H9 (cell line): ENCODE measurements at places on chromosomes 12 and 14. TPM values are rescaled to one million over a fixed set of nuclear protein-coding genes. Genes with fewer than 3 reads are reported as not detected.
A peak's percentile ranks its signal among the peaks of the same experiment; 100 is the strongest.

DNA sequence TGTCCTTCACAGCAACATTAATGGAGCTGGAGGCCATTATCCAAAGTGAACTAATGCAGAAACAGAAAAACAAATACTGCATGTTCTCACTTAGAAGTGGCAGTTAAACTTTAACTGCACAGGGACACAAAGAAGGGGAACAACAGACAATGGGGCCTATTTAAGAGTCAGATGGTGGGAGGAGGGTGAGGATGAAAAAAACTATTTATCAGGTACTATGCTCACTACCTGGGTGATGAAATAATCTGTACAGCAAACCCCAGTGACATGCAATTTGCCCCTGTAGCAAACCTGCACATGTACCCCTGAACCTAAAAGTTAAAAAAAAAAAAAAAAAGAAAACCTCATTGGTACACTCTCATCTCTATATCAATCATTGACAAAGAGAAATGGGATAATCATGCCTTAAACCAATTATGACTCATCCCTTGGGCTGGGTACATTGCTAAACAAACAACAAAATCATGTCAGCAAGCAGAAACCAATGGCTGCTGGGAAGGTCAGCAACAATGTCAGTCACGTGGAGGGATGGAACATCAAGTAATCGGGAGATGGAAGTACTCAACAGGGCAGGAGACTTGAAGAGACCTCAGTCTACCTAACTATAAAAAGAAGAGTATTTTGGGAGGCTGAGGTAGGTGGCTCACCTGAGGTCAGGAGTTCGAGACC is 479.2 kb downstream of the RMST start:
- no peak overlapping the region for H3K4me3 ChIP-seq
- H3K4me1 ChIP-seq, result no peaks in the 10 kb centered on the region
- no peak for DNase-seq
- H3K27me3 ChIP-seq, result no peaks in the 10 kb centered on the region

GRCh38 chr14:102853648-102854047 is 68.8 kb upstream of the AMN start:
- no peak for DNase-seq
- H3K4me1 ChIP-seq, result no peaks in the 10 kb centered on the region
- no peaks in the 10 kb centered on the region for H3K27me3 ChIP-seq

GRCh38 chr14:77131206-77131605 is 10.4 kb downstream of the ZDHHC22 start:
- H3K27me3 ChIP-seq, result no peaks in the 10 kb centered on the region
- H3K4me1 ChIP-seq, result no peaks in the 10 kb centered on the region; the same call in 1 of the 2 replicates
- no peak overlapping the region for H3K27ac ChIP-seq
- H3K4me3 ChIP-seq, result no peak overlapping the region
- H3K36me3 ChIP-seq, result no peaks in the 10 kb centered on the region

DNA sequence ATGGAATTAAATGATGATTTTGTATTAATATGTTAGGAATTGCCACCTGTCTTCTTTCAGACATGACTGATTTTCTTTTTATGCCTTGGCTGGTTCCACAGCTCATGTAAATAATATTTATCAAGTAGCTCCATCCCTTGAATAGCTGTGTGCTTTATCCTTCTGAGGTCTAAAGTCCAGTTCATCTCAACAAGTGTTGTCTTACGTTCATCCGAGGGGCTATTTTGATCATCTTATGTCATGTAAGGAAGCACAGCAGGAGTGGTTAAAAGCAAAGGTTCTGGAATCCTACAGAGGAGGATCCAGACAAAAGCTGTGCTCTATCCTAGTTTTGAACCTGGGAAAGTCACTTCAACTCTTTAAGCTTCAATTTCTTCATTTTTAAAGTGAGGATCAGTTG is 123.7 kb upstream of the ATP2B1 start:
- no peak for DNase-seq
- no peaks in the 10 kb centered on the region for H3K27me3 ChIP-seq
- no peak overlapping the region for H3K4me3 ChIP-seq
- 0 out of 2 replicates have a peak, but pooled peaks cover 2% of the 10 kb centered on the region for H3K4me1 ChIP-seq
- no peak overlapping the region for H3K27ac ChIP-seq
- no peaks in the 10 kb centered on the region for H3K36me3 ChIP-seq

DNA sequence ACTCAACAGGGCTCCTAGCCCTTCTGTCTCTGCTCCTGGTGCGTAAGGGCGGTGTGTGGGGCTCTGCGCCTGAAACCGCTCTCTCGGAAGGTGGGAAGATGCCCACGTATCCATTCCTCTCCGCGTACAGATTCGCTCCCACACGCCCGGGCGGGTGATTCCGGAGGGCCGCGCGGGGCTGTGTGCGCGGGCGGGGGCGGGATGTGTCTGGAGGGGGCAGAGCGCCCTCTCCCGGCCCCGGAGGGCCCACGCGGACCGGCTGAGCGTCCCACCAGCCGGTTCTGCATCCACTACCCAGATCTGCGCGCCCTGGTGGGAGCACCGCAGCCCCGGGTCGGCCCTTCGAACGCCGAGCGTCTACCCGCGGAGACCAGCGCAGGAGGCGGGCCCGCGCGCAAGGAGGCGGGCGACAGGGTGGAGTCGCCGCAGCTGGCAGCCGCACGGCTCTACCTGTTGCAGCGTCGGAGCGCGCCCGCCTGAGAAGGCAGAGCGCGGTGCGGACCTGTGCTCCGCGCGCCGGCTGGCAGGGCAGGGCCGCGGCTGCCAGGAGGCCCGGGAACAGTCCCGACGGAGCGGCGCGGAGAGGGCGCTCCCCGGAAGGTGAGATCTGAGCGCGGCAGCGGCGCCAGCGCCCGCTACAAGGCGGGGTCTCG is 1.4 kb upstream of the KCNK13 start:
- H3K27me3 ChIP-seq, result peaks cover 37% of the 10 kb centered on the region; the same call in 1 of the 2 replicates
- no peak overlapping the region for H3K27ac ChIP-seq
- DNase-seq, result peak; percentile 83

- peaks cover 8% of the 10 kb centered on the region for H3K36me3 ChIP-seq
- no peaks in the 10 kb centered on the region for H3K4me1 ChIP-seq
- H3K27ac ChIP-seq, result no peak overlapping the region
- DNase-seq, result no peak
Observed at GRCh38 chr12:96861656-96862055, 45.4 kb upstream of the NEDD1 start.

GRCh38 chr12:78418919-78419318 is 445.7 kb upstream of the SYT1 start:
- H3K4me3 ChIP-seq, result no peak overlapping the region
- no peaks in the 10 kb centered on the region for H3K27me3 ChIP-seq
- DNase-seq, result no peak

GRCh38 chr14:82504894-82505293 is 971.2 kb upstream of the SEL1L start:
- no peak overlapping the region for H3K4me3 ChIP-seq
- no peaks in the 10 kb centered on the region for H3K27me3 ChIP-seq
- no peaks in the 10 kb centered on the region for H3K4me1 ChIP-seq

DNA sequence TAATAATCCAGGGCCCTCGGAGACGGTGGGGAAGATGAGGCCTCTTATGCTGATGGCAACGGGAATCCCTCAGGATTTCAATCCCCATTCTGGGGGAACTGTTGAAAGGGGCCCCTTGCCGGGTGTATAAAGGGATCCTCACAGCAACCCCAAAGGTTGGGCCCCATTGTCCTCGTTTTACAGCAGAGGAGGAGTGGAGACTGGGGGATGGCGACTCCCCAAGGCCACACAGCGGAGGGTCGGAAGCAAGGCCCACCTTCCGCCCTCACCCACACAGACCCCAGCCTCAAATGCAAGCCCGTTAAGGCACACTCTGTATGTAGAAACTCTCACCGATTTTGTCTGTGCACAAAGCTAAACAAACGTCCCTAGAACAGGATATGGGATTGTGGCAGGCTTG is 327.9 kb upstream of the DIO3 start:
- H3K27me3 ChIP-seq, result no peaks in the 10 kb centered on the region
- DNase-seq, result no peak
- no peaks in the 10 kb centered on the region for H3K36me3 ChIP-seq
- H3K27ac ChIP-seq, result no peak overlapping the region

Gene TEX52
- 0.20 TPM in 2 replicates for total RNA-seq

Gene DAO
- not detected in 2 replicates for total RNA-seq

Gene NR4A1
- 25.8 and 27.3 TPM in 2 replicates for total RNA-seq

Gene PPP1R1A
- total RNA-seq, result 4.3 and 8.5 TPM in 2 replicates

Gene AQP5
- total RNA-seq, result 2.5 and 2.8 TPM in 2 replicates

Gene CLEC9A
- total RNA-seq, result not detected in 2 replicates

Gene AMIGO2
- total RNA-seq, result 8.4 and 8.6 TPM in 2 replicates
